Endodermal cell (in vitro differentiated cells): ENCODE measurements at places on chromosomes 3 and 15. TPM values are rescaled to one million over a fixed set of nuclear protein-coding genes. Genes with fewer than 3 reads are reported as not detected.

- H3K36me3 ChIP-seq, result no peaks in the 10 kb centered on the region
- no peak overlapping the region for H3K4me3 ChIP-seq
- no peak for DNase-seq
- H3K4me1 ChIP-seq, result peaks cover 2% of the 10 kb centered on the region
- peaks cover 46% of the 10 kb centered on the region for H3K27me3 ChIP-seq
Observed at GRCh38 chr15:78059110-78059839, 18.2 kb downstream of the TBC1D2B start.

DNA sequence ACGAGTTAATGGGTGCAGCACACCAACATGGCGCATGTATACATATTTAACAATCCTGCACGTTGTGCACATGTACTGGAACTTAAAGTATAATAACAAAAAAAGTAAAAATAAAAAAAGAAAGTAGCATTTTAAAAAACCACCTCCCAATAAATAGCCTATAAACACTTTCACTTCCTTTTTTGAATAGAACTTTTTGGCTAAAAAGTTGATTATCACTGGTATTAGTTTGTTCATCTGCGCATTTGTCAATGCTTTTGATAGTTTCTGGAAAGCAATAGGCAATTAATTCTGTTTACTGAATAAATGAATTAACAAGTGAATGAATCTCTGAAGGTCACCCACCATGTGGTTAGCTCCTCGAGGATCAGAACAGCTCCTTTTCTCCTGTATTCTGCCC, 179.9 kb downstream of the SLC9A9 start:
- H3K27me3 ChIP-seq, result no peaks in the 10 kb centered on the region
- no peak overlapping the region for H3K27ac ChIP-seq
- H3K4me3 ChIP-seq, result no peak overlapping the region
- H3K4me1 ChIP-seq, result no peaks in the 10 kb centered on the region

DNA sequence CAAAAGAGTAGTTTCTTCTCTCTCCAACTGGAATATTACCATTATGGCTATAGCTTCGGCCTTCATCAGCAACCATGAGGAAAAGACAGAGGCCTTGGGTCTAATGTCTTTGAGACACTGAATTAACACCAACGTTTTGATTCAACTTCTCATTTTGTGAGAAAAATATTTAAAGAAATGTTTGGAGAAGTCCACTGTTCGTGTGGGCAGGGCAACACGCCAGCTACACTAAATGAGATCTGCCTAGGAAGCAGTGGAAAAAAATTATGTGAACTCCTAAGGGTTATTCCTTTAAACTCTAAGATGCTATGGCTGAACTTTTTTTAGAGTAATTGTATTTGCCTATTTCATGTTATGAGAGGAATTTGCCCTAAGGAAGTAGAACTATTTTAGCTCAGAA, 41.8 kb downstream of the NCEH1 start:
- H3K27me3 ChIP-seq, result no peaks in the 10 kb centered on the region
- no peaks in the 10 kb centered on the region for H3K4me1 ChIP-seq
- H3K27ac ChIP-seq, result no peak overlapping the region
- no peaks in the 10 kb centered on the region for H3K36me3 ChIP-seq

GRCh38 chr15:59292442-59293151, 80.1 kb downstream of the MYO1E start:
- no peak overlapping the region for H3K4me3 ChIP-seq
- no peaks in the 10 kb centered on the region for H3K27me3 ChIP-seq
- no peaks in the 10 kb centered on the region for H3K36me3 ChIP-seq
- DNase-seq, result no peak

GRCh38 chr15:82810890-82811426, 1.5 kb downstream of the WHAMM start:
- H3K27ac ChIP-seq, result no peak overlapping the region
- H3K4me3 ChIP-seq, result peak overlapping the region; percentile 88
- H3K36me3 ChIP-seq, result peaks cover 24% of the 10 kb centered on the region
- H3K4me1 ChIP-seq, result no peaks in the 10 kb centered on the region

- H3K27me3 ChIP-seq, result no peaks in the 10 kb centered on the region
- no peak within 1 kb of the TSS for H3K4me3 ChIP-seq
- no peaks in the 10 kb centered on the region for H3K36me3 ChIP-seq
- no peak within 1 kb of the TSS for H3K27ac ChIP-seq
- DNase-seq, result no peak
Observed at GRCh38 chr3:39467394-39468107, at the start of gene MOBP. Gene MOBP (plus strand): TSS chr3:39467680. CDS start chr3:39502070, 34,390 bp downstream.

DNA sequence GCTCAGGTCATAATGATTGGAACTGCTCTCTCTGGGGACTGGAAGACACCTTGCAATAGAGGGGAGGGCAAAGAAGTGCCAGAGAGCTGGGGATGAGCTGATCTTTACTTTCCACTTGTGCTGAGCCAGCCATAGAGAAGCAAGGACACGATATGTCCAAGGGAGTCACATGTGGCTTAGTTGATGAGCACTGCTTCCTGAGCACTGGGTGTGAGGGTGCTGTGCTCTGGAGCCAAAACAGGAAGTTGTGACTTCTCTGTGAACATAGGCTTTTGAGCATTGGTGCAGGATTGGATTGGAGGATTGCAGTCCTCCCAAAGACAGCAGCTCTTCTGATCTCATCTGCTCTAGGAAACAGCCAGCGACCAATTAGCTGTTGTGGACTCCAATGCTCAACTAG, 6.7 kb downstream of the PARP14 start:
- no peaks in the 10 kb centered on the region for H3K36me3 ChIP-seq
- no peak overlapping the region for H3K4me3 ChIP-seq
- H3K27me3 ChIP-seq, result no peaks in the 10 kb centered on the region

DNA sequence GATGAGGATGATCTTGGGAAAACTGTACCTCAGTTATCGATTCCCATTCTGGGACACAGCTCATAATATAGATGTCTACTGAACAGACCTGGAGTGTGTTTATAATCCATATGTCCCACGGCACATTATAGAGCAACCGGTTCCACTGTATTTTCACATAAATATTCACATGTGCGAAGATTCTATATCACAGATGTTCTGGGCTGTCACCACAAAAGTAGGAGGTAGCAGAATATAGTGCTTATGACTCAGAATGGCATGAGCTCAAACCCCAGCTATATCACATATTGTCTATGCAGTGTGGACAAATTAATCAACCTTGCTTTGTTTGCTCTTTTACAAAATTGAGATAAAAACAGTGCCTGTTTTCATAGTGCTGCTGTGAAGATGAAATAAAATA, 640.3 kb upstream of the ADAMTS9 start:
- no peaks in the 10 kb centered on the region for H3K36me3 ChIP-seq
- no peaks in the 10 kb centered on the region for H3K27me3 ChIP-seq
- DNase-seq, result no peak
- no peak overlapping the region for H3K4me3 ChIP-seq
- no peak overlapping the region for H3K27ac ChIP-seq

- H3K27me3 ChIP-seq, result no peaks in the 10 kb centered on the region
- DNase-seq, result peak; percentile 82
- H3K4me3 ChIP-seq, result no peak overlapping the region
Observed at GRCh38 chr3:85567071-85567676, 608.4 kb downstream of the CADM2 start.

DNA sequence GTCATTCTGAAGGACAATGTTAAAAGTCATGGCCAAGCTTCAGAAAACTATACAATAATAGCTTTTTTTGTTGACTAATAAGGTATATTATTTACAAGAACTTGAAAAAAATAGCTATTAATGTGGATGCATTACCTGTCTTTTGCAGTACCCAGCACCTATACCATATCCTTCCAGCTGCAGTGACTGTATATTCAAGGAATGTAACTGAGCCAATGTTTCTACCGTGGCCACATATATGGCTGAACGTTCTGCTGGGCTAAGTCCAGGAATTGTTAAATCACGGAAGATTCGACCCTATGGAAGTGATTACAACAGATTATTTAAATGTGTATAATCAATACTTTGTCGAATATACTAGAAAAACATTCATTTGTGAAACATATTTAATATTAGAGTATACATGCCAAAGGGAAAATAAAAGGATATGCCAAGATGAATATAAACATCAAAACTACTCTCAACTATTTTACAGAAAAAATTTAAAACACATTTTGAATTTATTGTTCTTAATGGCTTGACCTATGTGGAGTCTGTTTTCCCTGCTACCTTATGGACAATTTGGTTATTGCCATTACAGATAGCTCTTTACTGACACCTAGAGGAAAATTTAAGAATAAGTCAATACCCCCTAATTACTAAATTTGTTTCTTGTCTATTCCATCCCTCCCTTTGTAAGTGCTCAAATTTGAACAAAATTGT, 17.6 kb downstream of the ACAD11 start:
- no peaks in the 10 kb centered on the region for H3K27me3 ChIP-seq
- H3K4me3 ChIP-seq, result no peak overlapping the region
- peaks cover 17% of the 10 kb centered on the region for H3K4me1 ChIP-seq
- no peak for DNase-seq
- H3K36me3 ChIP-seq, result peaks cover 6% of the 10 kb centered on the region
- H3K27ac ChIP-seq, result no peak overlapping the region

DNA sequence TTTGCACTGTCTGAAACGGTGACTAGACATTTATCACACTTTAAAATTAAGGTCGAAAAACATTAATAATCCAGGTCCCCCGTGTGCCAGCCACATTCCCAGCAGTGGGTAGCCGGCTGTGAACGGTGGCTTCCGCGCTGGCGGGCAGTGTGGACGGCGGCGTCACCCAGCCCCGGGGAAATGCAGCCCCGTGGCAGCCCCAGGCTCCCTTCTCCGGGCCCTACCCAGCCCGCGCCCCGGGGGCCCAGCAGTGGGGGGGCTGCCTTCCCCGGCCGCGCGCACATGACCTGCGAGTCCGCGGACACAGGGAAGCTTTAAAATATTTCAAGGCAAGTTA, 25.3 kb downstream of the GABRA5 start:
- no peak overlapping the region for H3K4me3 ChIP-seq
- no peaks in the 10 kb centered on the region for H3K4me1 ChIP-seq
- H3K27ac ChIP-seq, result no peak overlapping the region
- no peaks in the 10 kb centered on the region for H3K27me3 ChIP-seq

GRCh38 chr3:33417066-33417673, 23.0 kb downstream of the UBP1 start:
- no peak overlapping the region for H3K27ac ChIP-seq
- no peak overlapping the region for H3K4me3 ChIP-seq
- peaks cover 82% of the 10 kb centered on the region for H3K36me3 ChIP-seq
- H3K4me1 ChIP-seq, result no peaks in the 10 kb centered on the region
- no peak for DNase-seq

DNA sequence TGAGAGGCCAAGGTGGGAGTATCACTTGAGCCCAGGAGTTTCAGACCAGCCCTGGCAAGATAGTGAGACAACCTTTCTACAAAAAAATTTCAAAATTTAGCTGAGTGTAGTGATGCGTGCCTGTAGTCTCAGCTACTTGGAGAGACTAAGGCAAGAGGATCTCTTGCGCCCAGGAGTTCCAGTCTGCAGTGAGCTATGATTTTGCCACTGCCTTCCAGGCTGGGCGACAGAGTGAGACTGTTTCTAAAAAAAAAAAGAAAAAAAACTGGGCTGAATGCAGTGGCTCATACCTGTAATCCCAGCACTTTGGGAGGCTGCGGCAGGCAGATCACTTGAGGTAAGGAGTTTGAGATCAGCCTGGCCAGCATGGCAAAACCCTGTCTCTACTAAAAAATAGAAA, 14.0 kb upstream of the PIK3CB start:
- H3K4me1 ChIP-seq, result no peaks in the 10 kb centered on the region
- no peak for DNase-seq
- no peaks in the 10 kb centered on the region for H3K36me3 ChIP-seq
- no peaks in the 10 kb centered on the region for H3K27me3 ChIP-seq

GRCh38 chr15:20358779-20359414, 182.7 kb downstream of the GOLGA6L6 start:
- no peaks in the 10 kb centered on the region for H3K4me1 ChIP-seq
- H3K4me3 ChIP-seq, result no peak overlapping the region
- H3K27me3 ChIP-seq, result no peaks in the 10 kb centered on the region
- DNase-seq, result no peak

Gene NECTIN3
- total RNA-seq, result 16.2 and 18.9 TPM in 2 replicates

Gene GOLGA6L7
- 0.42 TPM in 1 of 3 replicates, not detected in the others for total RNA-seq

Gene OR4F6
- total RNA-seq, result not detected in 3 replicates

Gene SLC51A
- total RNA-seq, result 2.0 and 3.7 TPM in 2 replicates

Gene FANCD2
- total RNA-seq, result 50.1 and 56.0 TPM in 2 replicates

Gene GCNT3
- total RNA-seq, result 0.42 to 1.4 TPM (median 1.3 TPM) in 3 replicates

Gene DHX30
- total RNA-seq, result 94.0 and 104 TPM in 2 replicates

Gene ZNF106
- 42.1 and 43.5 TPM in 2 replicates for total RNA-seq

Gene XPC
- 23.2 to 40.0 TPM (median 38.2 TPM) in 3 replicates for total RNA-seq

Gene NEK10
- total RNA-seq, result 1.4 and 2.4 TPM in 2 replicates

Gene GABRG3
- total RNA-seq, result 0.53 to 0.84 TPM in 2 of 3 replicates, not detected in the other

Gene SHC4
- total RNA-seq, result 0.07 and 0.29 TPM in 2 replicates

Gene ENTPD3
- 0.22 to 0.29 TPM in 2 of 3 replicates, not detected in the other for total RNA-seq

Gene SYNPR
- 0.18 TPM in 1 of 2 replicates, not detected in the other for total RNA-seq
